ENCODE measurements at places on chromosomes 12 and 14.

- peak; percentile 36 for DNase-seq
- H3K4me3 ChIP-seq = no peak overlapping the region
- no peaks in the 10 kb centered on the region for H3K36me3 ChIP-seq
- H3K27me3 ChIP-seq = no peaks in the 10 kb centered on the region
- peaks cover 79% of the 10 kb centered on the region for H3K4me1 ChIP-seq
- no peak overlapping the region for H3K27ac ChIP-seq
These were observed 10.3 kb downstream of the TTC7B start for GRCh38 chr14:90805662-90806540.

DNA sequence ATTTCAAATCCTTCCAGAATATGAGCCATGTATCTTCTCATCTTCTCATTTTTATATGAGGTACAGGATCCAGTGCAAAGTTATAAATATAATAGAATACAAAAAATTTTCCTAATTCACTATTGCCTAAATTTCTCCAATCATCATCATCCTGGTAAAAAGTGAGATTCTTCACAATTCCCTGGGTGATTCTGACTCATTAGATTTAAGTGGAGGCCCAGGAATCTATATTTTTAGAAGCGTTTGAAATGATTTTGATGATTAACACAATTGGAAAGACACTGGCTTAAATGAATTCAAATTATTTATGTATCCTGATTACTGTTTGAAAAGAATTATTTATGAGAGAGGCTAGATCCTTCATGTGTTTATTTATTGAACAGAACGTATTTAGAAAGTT lies 380.3 kb upstream of the PDE3A start:
- H3K27ac ChIP-seq = no peak overlapping the region
- no peaks in the 10 kb centered on the region for H3K36me3 ChIP-seq
- H3K27me3 ChIP-seq = no peaks in the 10 kb centered on the region
- no peak for DNase-seq

DNA sequence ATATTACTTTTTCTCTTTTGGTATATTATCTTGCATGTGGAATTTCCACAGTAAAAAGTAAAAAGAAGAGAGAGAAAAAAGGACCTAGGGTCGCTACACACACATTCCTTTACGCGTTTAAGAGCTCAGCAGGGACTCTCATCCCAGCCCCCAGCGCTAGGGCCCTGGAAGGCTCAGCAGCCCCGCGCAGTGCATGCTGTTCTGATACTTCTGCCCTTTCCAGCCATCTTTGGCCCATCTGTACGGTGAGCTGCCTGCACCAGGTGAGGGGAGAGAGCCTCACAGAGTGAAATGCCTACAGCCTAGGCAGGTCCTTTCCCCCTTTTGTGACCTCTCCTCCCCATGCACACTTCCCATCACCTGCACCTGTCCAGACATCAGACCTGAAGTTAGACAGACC lies 1.6 kb upstream of the LTBR start:
- H3K27me3 ChIP-seq = no peaks in the 10 kb centered on the region
- H3K4me3 ChIP-seq = no peak overlapping the region
- no peak for DNase-seq
- H3K36me3 ChIP-seq = peaks cover 20% of the 10 kb centered on the region

DNA sequence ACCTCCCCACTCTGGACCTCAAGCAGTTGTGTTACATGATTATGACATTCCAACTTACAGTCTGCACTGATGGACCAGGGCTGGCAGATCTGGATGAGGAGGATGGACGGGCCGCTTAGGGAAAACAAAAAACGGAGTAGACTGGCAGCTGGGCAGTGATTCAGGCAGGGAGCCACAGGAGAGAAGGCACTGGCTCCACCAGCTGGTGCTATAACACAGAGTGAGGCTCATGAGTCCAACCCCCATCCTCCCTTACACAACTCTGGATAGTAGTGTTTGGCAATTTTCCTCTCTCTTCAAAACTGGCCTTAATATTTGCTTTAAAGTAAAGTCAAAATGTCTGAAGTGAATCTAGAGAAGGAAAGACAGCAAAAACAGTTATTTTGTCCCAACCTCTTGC lies 9.7 kb upstream of the RIC8B start:
- H3K27me3 ChIP-seq = peaks cover 19% of the 10 kb centered on the region
- H3K4me1 ChIP-seq = peaks cover 8% of the 10 kb centered on the region
- DNase-seq = no peak
- H3K36me3 ChIP-seq = no peaks in the 10 kb centered on the region
- no peak overlapping the region for H3K27ac ChIP-seq

DNA sequence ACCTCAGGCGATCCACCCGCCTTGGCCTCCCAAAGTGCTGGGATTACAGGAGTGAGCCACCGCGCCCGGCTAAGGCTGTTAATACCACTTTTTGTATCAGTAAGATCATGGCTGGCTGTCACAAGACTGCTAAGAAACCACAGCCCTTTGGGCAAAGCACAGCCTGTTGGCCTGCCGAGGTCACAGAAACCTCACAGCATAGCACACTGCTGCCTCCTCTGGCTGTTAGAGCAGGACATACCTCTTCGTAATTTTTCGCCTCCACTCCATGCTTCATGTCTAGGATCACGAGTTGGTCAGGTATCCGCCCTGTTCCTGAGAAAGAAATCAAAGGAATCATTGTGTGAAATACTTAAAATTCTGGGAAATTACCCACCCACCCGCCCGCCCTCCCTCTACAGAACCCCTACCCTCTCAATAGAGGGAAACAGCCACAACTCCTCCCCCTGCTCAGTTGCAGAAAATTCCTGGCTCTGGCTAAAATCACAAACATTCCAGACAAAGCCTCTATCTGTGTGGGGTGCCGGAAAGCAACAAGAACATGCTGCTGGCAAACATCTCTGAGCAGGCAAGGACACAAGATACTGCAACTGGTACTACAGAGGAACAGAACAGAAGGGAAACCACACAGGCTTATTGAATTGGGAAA lies 20.7 kb upstream of the NEK9 start:
- H3K4me3 ChIP-seq = no peak overlapping the region
- no peak overlapping the region for H3K27ac ChIP-seq
- peaks cover 2% of the 10 kb centered on the region for H3K36me3 ChIP-seq
- H3K27me3 ChIP-seq = no peaks in the 10 kb centered on the region

GRCh38 chr14:68346556-68347343 lies 446.1 kb downstream of the ZFP36L1 start:
- H3K36me3 ChIP-seq = no peaks in the 10 kb centered on the region
- peaks cover 5% of the 10 kb centered on the region for H3K4me1 ChIP-seq
- DNase-seq = no peak
- H3K27me3 ChIP-seq = no peaks in the 10 kb centered on the region
- H3K27ac ChIP-seq = no peak overlapping the region

DNA sequence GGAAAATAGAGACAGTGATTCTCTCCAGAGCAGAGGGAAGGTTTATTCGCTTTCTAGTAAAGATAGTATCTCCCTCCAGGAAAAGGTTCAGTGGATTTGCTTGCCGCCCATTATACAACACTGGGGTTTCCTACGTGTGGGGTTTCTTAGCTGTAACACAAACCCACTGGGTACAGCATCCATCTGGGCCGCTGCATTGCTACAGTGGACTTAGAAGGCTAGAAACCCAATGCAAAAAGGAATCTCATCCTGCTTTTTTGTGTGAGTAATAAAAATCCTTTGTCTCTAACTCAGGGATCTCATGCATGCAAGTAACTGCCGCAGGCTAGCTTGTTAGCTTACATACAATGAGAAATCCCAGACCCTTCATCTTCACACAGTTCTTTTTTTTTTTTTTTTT lies 67.1 kb upstream of the BCL2L14 start:
- H3K4me1 ChIP-seq = peaks cover 4% of the 10 kb centered on the region
- H3K27ac ChIP-seq = no peak overlapping the region
- no peaks in the 10 kb centered on the region for H3K27me3 ChIP-seq
- H3K4me3 ChIP-seq = no peak overlapping the region
- DNase-seq = no peak
- H3K36me3 ChIP-seq = no peaks in the 10 kb centered on the region

DNA sequence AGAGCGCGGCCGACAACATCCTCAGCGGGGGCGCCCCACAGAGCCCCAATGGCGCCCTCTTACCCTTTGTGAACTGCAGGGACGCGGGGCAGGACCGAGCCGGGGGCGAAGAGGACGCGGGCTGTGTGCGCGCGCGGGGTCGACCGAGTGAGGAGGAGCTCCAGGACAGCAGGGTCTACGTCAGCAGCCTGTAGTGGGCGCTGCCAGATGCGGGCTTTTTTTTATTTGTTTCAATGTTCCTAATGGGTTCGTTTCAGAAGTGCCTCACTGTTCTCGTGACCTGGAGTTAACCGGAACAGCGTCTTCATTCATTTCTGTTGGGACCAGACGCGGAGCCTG lies 103.8 kb upstream of the FKBP4 start:
- peaks cover 37% of the 10 kb centered on the region for H3K4me1 ChIP-seq
- no peaks in the 10 kb centered on the region for H3K27me3 ChIP-seq
- H3K4me3 ChIP-seq = peak overlapping the region; percentile 68
- DNase-seq = peak; percentile 90
- no peaks in the 10 kb centered on the region for H3K36me3 ChIP-seq

- no peaks in the 10 kb centered on the region for H3K27me3 ChIP-seq
- H3K4me1 ChIP-seq = no peaks in the 10 kb centered on the region
- no peak overlapping the region for H3K27ac ChIP-seq
- DNase-seq = no peak
- H3K4me3 ChIP-seq = no peak overlapping the region
These were observed 15.6 kb downstream of the TMCC3 start for GRCh38 chr12:94634717-94635116.

- no peaks in the 10 kb centered on the region for H3K36me3 ChIP-seq
- H3K4me3 ChIP-seq = no peak overlapping the region
- DNase-seq = no peak
- no peaks in the 10 kb centered on the region for H3K27me3 ChIP-seq
- no peaks in the 10 kb centered on the region for H3K4me1 ChIP-seq
These were observed 36.8 kb upstream of the CNTN1 start for GRCh38 chr12:40655451-40655850.

GRCh38 chr12:43104494-43104893 lies 447.5 kb downstream of the ADAMTS20 start:
- no peak for DNase-seq
- no peak overlapping the region for H3K27ac ChIP-seq
- no peaks in the 10 kb centered on the region for H3K36me3 ChIP-seq
- H3K4me3 ChIP-seq = no peak overlapping the region

GRCh38 chr14:53900499-53900898 lies 56.1 kb downstream of the BMP4 start:
- H3K27ac ChIP-seq = no peak overlapping the region
- no peak for DNase-seq
- H3K36me3 ChIP-seq = no peaks in the 10 kb centered on the region
- H3K4me1 ChIP-seq = no peaks in the 10 kb centered on the region
- peaks cover 3% of the 10 kb centered on the region for H3K27me3 ChIP-seq
- H3K4me3 ChIP-seq = no peak overlapping the region

DNA sequence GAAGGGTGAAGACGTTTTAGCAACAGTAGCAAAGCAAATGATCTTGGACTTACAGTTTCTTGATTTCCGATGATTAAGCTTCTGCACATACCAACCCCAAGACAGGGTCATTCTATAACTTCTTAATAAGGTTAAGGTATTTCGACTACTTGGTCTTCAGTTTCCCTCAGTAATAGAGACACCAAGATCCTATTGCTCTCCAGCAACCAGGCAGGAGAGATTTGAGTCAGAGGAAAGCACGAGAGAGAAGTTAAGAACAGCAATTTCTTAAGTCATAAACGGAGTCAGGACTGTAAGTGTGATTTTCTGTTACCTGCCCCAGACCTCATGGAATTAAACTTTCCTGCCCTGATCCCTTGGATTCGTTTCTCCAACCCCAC lies 215.6 kb downstream of the TTC8 start:
- H3K36me3 ChIP-seq = no peaks in the 10 kb centered on the region
- H3K27ac ChIP-seq = no peak overlapping the region
- H3K27me3 ChIP-seq = no peaks in the 10 kb centered on the region
- peaks cover 12% of the 10 kb centered on the region for H3K4me1 ChIP-seq
- no peak for DNase-seq
- H3K4me3 ChIP-seq = no peak overlapping the region

DNA sequence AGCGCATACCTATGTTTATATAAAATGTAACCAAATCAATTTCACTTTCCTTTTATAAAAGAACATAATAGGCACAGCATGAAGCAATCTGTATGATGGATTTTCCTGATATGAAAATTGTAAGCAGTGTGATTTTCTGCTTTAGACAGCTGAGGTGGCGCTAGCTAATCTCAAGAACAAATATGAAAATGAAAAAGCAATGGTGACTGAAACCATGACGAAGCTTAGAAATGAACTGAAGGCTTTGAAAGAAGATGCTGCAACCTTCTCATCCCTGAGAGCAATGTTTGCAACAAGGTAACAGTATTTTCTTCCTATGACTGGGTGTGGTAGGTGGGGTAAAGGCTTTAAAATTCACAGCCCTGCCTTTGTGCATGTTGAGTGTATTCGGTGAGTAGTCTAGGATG lies 65.0 kb upstream of the FGD4 start:
- H3K36me3 ChIP-seq = peaks cover 11% of the 10 kb centered on the region
- H3K4me1 ChIP-seq = no peaks in the 10 kb centered on the region
- no peak overlapping the region for H3K4me3 ChIP-seq
- no peak overlapping the region for H3K27ac ChIP-seq
- no peaks in the 10 kb centered on the region for H3K27me3 ChIP-seq
- DNase-seq = no peak

DNA sequence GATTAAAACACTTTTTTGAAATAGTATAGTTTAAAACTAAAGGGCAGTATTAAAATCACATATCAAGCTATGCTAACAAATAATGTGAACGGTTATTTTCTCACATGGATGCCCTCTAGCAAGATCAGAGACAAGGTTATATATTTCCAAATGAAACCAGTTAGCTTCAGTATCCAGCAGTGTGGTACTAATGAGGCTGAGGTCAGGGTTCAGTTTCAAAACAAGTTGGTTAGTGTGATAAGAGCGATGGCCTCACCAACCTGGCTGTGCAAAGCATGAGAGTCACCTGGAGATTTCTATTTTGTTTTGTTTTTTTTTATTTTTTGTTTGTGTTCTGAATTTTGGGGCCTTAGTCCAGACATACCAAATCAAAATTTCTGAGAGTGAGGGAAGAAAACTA lies 352.2 kb upstream of the KITLG start:
- H3K4me1 ChIP-seq = no peaks in the 10 kb centered on the region
- no peaks in the 10 kb centered on the region for H3K27me3 ChIP-seq
- DNase-seq = no peak
- no peak overlapping the region for H3K27ac ChIP-seq
- no peak overlapping the region for H3K4me3 ChIP-seq

GRCh38 chr14:52954346-52955214 lies 3.7 kb upstream of the FERMT2 start:
- peaks cover 46% of the 10 kb centered on the region for H3K27me3 ChIP-seq
- H3K4me1 ChIP-seq = peaks cover 18% of the 10 kb centered on the region
- H3K36me3 ChIP-seq = no peaks in the 10 kb centered on the region

DNA sequence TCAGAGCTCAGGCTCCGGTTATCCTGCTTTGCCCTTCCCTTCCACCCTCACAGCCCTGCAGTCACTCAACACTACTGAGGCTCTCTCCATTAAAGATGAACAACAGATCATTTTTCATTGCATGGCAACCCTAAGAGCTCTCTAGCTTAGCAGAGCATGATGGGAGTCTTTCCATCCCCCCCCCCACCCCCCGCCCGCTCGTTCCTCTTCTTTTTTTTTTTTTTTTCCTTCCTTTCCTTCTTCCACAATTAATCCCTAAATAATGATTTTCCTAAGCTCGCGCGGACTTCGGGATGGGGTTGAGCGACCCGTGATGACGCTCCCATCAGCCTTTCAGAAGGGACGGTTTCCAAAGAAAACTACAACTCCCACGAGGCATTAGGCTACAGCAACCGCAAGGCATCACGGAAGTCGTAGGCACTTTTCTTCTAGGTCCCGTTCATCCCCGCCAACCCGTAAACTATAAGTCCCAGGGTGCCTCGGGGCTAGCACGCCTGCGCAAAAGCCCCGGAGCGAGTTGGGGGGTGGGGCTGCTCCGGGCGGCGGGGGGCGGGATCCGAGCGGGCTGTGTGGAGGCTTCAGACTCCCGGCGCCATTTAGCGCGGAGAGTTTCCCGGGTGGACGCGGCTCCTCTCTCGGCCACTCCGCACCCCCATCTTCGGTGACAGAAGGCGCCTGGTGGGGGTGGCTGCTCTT lies at the start of gene WNK1:
Gene WNK1 (plus strand): TSS at position 581 of the 696 bp plus-strand sequence. CDS start 987 bp downstream, outside the sequence.
- peak within 1 kb of the TSS; percentile 89 for H3K27ac ChIP-seq
- no peaks in the 10 kb centered on the region for H3K36me3 ChIP-seq
- H3K4me1 ChIP-seq = peaks cover 28% of the 10 kb centered on the region
- no peaks in the 10 kb centered on the region for H3K27me3 ChIP-seq

Data from common myeloid progenitor, CD34-positive (primary cell).